ENCODE measurements at places on chromosomes 16 and 17.
A peak's percentile ranks its signal among the peaks of the same experiment; 100 is the strongest.

DNA sequence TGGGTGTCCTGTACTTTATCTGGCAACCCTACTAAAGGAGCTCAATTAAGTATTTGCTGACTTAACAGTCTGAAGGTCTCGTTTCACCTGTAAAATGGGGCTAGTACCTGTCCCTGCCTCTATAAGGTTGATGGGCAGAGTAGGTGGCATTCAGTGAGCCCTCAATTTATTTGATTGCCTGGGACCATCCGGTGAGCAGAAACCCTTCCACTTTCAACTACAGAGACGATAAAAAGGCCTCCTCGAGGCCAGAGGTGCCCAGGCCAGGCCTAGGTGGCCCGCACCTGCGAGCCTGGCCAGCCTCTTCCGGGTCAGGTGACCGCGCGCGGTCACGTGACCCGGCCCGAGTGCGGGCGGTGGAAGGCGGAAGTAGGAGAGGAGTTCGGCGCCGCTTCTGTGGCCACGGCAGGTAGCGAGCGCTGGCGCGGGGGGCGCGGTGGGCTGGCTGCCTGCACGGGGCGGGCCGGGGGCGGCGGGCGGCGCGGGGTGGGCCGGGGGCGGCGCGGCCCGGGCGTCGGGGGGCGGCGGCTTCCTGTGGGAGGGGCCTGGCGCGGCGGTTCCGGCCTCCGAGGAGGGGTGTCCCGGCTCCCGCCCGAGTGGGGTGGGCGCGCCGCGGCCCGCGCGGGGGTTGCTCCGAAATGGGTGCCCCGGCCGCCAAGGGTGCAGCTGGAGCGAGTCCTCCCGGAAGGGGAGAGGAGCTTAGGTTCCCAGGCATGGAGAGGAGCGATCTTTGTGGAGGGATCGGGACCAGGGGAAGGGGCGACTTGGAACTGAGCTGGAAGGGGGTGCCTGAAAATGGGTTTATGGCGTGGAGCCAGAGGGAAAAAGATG, at the start of gene WWP2:
WWP2 (plus strand) TSS at position 350 of the 831 bp plus-strand sequence. CDS start 24,679 bp downstream, outside the sequence.
- DNase-seq, result peak; percentile 63

- DNase-seq, result peak; percentile 62
These were observed 28.1 kb upstream of the LGALS9 start for GRCh38 chr17:27602721-27603420.

DNA sequence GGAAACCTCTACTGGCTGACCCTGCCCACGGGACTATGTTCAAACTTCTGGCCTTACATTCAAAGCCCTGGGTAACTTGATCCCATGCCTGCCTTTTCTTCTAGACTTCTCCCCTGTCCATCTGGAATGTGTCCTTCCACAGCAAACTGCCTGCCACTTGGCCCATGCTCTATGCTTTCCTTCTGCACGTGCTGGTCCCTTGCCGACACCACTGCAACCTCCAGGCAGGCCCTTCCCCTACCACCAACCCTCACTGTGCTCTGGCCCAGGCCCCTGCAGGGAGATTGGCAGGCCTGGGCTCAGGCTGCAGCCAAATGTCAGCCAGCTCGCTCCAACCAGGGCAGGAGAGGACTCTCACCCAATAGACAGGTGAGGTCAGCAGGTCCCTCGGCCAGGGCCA, 11.0 kb downstream of the HSD11B2 start:
- no peak for DNase-seq

- DNase-seq, result no peak
These were observed 22.0 kb upstream of the ALDH3A1 start for GRCh38 chr17:19769946-19770652.

DNA sequence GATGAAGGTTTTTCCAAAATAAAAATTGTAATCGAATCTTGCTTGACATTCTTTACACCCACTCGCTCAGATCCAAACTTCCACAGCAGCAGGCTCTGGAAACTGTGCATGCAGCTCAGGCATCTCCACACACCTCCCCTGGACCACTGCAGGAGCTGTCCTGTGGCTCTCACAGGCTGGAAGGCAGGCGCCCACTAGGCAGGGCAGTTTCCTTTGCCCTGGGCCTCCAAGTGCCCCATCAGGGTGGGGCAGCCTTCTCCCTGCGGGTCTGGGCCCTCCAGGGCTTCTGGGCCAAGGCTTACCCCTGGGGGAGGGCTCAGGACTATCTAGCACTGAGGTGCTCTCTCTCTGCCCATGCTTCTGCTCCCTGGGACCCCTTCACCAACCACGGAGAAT, 114.5 kb upstream of the RPL38 start:
- no peak for DNase-seq

- DNase-seq, result no peak
These were observed 10.9 kb downstream of the RAD51C start for GRCh38 chr17:58703137-58703915.

DNA sequence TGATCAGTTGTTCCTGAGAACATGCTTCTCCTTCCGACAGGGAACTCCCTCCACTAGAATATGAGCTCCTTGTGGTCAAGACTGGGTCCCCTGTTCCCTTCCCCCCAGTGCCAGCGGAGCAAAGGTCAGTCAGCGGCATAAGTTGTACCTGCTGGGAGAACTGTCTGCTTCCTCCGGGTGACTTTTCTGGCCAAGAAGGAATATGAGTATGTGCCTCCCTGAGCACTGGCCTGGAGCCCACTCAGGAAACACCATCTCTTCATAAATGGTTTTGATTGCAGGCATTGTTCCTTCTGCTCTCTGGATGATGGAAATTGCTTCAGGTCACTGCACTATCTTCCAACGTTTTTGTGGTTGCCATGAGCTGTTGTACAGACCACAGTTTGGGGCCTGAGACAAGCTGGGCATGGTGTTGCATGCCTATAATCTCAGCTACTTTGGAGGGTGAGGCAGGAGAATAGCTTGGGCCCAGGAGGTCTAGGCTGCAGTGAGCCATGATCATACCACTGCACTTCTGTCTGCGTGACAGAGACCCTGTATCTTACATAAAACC, 2.9 kb upstream of the P4HB start:
- DNase-seq, result no peak

- no peak for DNase-seq
These were observed 16.6 kb downstream of the NAGPA start for GRCh38 chr16:5016967-5017677.

DNA sequence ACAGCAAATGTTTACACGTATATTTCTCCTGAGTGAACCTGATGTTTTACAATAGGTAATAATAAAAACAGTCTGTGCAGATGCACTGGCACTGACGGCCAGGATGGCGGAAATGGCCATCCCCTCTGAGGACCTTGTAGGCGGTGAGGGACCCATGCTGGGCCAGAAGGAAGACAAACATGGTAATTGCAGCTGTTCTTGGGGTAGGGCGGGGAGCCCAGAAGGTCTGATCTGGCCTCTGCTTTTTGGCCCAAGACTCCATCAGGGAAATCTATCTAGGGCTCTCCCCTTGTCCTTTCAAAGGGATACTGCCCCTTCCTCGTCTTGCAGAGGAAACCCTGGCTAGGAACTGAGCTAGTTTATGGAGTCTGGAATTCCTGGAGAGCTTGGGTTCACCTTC, 7.4 kb upstream of the LGALS9 start:
- DNase-seq, result no peak

Measured in activated CD4-positive, CD25-positive, alpha-beta regulatory T cell (primary cell).